ENCODE measurements at places on chromosomes 3 and 15. TPM values are rescaled to one million over a fixed set of nuclear protein-coding genes. Genes with fewer than 3 reads are reported as not detected.
A peak's percentile ranks its signal among the peaks of the same experiment; 100 is the strongest.

TRIM71 gene
- total RNA-seq = 61.3 TPM

PPM1L gene
- total RNA-seq = 30.1 TPM

CHRD gene
- total RNA-seq = 13.0 TPM

GOLGA8J gene
- not detected for total RNA-seq

ROPN1 gene
- total RNA-seq = not detected

- peaks cover 14% of the 10 kb centered on the region for H3K4me1 ChIP-seq
- H3K4me3 ChIP-seq = no peak overlapping the region
- H3K36me3 ChIP-seq = no peaks in the 10 kb centered on the region
- no peak overlapping the region for H3K27ac ChIP-seq
- no peak for DNase-seq
- no peaks in the 10 kb centered on the region for H3K27me3 ChIP-seq
These were observed 27.8 kb downstream of the SHQ1 start for GRCh38 chr3:72820415-72820814.

DNA sequence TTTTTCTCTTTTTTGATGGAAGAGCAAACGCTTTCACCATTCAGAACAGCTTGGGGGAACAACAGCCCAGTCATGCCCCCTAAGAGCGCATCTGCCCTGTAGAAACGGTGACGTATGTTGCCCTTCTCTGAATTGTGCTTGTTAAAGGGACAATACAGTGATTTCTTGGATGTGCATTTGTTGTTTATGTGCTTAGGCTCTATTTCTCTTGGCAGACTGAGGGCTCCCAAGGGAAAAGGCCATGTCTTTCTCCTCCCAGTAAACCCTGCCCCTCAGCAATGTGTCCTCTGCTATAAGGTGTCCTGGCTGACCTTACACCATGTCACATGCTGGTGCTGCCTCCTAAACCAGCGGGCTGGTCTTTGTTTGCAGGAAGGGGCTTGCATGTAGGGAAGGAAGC is 346.1 kb downstream of the EPHB1 start:
- H3K36me3 ChIP-seq = no peaks in the 10 kb centered on the region
- H3K4me1 ChIP-seq = no peaks in the 10 kb centered on the region
- H3K4me3 ChIP-seq = no peak overlapping the region
- DNase-seq = no peak
- no peak overlapping the region for H3K27ac ChIP-seq
- no peaks in the 10 kb centered on the region for H3K27me3 ChIP-seq

DNA sequence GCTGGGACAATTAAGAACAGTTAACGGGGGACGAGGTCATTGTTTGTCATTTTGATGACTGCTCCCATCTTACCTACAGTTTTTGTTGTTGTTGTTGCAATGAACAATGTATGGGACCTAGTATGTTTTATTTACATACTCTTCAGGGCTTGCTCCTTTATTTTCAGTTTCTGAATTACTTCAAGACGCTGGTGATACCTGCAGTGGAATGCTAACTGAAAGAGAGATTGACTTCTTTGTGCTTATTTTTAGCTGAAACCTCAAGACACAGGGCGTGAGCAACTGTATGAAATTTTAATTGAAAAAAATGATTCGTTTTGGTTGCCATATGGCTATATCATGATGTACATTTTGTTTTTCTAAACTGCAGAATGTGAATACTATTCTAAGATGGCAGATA is 297.9 kb downstream of the EDEM1 start:
- no peaks in the 10 kb centered on the region for H3K4me1 ChIP-seq
- H3K4me3 ChIP-seq = no peak overlapping the region
- no peaks in the 10 kb centered on the region for H3K36me3 ChIP-seq
- no peak for DNase-seq

DNA sequence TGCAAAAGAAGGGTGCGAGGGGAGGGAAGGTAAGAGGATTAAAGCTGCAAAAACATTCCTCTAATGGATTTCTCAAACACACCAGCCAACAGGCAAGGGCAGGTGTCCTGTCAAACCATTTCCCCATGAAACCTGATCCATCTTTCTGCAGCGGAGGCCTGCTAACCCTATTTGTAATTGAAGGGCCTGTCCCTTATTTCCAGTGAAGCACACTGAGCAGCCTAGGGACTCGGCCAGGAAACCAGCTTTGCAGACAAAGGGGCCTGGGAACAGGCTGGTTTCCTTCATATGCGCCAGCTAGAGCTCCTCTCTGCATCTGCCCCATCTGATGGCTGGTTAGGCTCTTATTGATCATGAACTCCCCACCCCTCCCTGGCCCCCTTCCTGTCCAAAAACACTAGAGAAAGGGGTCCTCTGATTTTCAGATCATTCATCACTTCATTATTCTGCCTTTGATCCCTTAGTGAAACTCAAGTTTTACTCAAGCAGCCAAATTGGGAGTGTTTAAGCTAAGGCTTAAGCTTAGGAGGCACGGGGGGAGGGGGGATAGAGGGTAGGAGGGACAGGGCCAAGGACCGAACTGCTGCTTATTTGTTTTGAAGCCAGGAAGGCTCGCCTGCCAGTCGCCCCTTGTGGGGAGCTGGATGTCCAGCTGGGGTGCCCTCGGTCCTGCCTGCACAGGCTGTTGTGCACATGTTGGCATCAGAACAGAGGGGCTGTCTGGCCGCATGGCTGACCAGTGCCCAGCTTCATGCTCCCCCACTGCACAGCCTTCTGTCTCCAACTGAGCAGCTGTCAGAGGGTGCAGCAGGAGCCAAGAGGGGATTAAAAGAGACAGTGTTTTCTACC is 53.1 kb downstream of the BOC start:
- H3K4me3 ChIP-seq = no peak overlapping the region
- peaks cover 3% of the 10 kb centered on the region for H3K27me3 ChIP-seq
- H3K27ac ChIP-seq = peak overlapping the region; percentile 11
- H3K36me3 ChIP-seq = peaks cover 3% of the 10 kb centered on the region

DNA sequence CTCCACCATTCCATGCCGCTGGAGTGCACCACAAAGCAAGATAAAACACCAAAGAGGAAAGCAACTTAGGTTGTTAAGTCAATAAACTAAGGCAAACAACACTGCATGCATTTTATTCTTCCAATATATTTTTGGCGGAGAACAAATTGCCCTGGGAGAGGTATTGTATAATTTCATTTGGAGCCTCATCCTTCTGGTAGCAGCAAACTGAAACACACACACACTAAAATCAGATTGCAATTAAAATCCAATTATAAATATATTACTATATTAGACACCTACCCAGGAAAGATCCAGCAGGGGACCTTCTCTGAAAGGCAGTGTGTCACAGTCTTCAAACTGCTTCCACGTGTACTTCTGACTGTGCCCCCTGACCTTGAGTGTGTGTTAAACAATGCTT is 102.3 kb downstream of the RORA start:
- peaks cover 39% of the 10 kb centered on the region for H3K27me3 ChIP-seq
- H3K36me3 ChIP-seq = no peaks in the 10 kb centered on the region
- H3K4me1 ChIP-seq = peaks cover 5% of the 10 kb centered on the region
- H3K27ac ChIP-seq = no peak overlapping the region
- no peak for DNase-seq

DNA sequence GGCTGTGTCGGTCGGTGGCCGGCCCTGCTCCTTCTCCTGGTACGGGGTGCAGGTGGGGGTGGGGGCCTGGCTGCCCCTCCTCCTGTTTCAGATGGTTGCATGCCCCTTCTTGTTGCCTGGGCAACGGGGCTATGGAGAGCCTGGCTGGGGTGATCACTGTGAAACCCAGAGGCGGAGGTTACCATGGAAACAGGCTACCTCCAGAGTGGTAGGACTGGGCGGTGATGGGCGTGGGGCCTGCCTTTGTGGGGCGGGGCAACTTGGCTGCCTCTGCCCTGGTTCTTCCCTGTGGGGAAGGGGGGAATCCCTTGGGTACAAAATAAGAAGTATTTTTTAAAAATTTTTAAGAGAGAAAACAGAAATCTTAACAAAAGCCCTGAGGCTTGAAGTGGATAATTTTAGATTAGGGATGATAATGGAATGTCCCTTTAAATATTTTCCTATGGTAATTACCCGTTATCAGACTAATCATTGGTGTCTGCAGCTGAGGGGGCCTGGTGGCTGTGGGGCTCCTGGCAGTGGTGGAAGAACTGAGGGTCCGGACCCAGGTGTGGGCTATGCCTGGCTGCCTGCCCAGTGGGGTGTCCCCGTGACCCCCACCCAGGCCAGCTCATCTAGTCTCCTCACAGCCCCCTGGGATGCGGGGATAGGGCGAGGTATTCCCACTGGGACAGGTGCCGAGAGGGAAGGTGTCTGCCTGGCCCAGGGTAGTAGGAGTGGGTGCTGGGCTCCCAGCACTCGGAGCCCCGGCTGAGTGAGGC is 32.5 kb downstream of the PLXNA1 start:
- H3K36me3 ChIP-seq = peaks cover 13% of the 10 kb centered on the region
- DNase-seq = no peak
- H3K27me3 ChIP-seq = no peaks in the 10 kb centered on the region

DNA sequence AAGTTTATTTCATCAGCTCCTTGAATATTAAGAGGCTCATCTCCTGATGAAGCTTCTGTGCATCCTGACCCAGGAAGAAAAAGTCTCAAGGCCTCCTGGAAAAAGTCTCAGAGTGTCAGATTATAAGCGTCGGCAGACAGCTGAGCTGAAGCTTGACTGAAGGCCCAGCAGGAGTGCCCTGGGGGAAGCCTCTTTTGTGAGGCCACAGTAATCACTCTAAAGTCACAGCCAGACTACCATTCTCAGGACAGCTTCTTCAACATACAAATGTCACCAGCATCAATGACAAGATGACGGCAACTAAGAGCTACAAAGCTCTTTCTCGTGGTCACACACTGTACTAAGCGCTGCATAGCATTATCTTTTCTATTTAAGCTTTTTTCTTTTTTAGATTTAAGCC is 72.7 kb upstream of the LRRN1 start:
- peaks cover 6% of the 10 kb centered on the region for H3K27me3 ChIP-seq
- H3K36me3 ChIP-seq = no peaks in the 10 kb centered on the region
- H3K27ac ChIP-seq = no peak overlapping the region
- no peaks in the 10 kb centered on the region for H3K4me1 ChIP-seq

DNA sequence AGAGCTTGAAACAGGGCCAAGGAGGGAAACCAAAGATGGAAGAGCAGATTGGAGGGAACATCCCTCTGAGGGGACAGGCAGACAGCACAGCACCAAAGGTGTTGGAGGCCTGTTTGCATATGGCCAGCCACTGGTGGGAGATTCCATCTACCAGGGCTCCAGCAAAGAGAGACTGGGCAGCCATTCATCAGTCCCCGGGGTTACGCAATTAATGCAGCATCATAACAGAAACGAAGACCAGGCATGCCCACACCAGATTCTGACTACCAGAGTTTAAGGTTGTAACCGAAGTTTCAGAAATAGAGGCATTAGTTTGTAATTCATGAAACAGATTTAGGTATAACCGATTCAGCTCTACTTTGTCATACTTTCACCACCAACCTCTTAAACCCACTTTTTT is 58.1 kb downstream of the COL8A1 start:
- no peaks in the 10 kb centered on the region for H3K27me3 ChIP-seq
- H3K4me3 ChIP-seq = no peak overlapping the region
- H3K27ac ChIP-seq = no peak overlapping the region

DNA sequence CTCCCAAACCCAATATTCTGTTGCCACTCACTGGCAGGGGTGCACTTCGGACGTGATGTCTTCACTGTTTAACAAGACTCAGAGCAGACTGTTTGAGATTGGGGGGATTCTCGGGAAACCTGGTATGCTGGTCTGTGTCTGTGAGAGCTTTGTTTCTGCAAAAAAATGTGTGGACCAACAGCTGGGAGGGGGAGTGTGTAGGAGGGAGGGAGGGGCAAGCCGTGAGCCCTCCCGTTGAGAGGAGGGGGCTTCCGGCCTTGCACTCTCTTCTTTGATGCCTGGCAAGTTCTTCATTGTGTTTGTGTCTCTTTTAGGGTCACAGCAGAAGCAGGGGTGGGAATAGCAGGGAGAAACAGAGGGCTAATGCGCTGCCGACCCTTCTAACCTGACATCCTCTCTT is 74.9 kb upstream of the NDN start:
- no peak overlapping the region for H3K27ac ChIP-seq
- no peak for DNase-seq
- H3K4me3 ChIP-seq = no peak overlapping the region
- no peaks in the 10 kb centered on the region for H3K36me3 ChIP-seq

DNA sequence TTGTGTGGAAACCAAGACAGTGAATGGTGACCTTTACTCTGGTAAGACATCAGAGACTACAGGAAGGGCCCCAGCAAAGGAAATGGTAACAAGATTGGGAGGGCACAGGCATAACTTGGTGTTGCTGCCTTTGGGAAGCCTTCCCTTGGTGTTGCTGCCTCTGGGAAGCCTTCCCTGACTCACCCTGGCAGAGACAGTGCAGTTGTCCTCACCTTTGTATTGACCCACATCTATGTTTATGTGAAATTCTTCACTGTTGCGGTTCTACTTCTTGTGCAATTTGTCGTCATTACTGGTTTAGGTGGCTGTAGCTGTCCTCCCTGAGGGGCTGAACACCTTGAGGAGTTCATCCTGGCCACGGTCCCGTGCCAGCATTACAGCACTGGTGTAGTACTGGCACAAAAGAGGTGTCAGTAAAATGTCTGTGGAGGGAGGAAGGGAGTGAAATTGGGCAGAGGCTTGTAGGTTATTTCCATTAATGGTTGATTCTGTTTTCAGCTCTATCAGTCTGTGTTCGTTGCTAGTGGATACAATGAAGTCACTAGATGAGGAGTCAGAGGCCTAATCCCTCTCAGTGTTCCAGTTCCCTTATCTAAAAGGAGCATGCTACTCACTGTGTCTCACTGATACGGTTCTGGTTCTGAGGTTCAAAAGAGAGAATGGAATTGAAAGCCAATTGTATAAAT is 21.6 kb downstream of the IFT122 start:
- H3K27me3 ChIP-seq = no peaks in the 10 kb centered on the region
- H3K27ac ChIP-seq = no peak overlapping the region
- H3K36me3 ChIP-seq = peaks cover 22% of the 10 kb centered on the region
- H3K4me1 ChIP-seq = peaks cover 3% of the 10 kb centered on the region

DNA sequence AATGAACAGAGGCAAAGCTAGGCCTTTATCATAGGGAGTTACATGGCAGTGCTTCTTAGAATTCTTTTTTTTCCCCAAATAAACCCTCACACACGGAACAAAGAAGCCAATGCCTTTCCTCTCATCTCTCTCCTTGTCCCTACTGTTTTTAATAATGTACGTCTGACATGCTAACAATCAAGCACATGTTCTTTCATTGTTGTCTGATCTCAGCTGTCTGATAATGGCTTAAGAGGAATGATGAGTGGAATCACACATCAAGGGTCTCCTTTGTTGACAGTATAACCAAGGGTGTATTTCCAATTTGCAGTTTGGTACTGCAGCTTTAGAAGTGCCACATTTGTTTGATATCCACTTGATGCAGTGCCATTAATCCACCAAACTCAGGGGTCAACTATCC is 34.8 kb upstream of the EPHA3 start:
- H3K36me3 ChIP-seq = no peaks in the 10 kb centered on the region
- no peak overlapping the region for H3K4me3 ChIP-seq
- no peaks in the 10 kb centered on the region for H3K27me3 ChIP-seq

GRCh38 chr3:192833177-192833890 is 84.3 kb downstream of the MB21D2 start:
- H3K36me3 ChIP-seq = peaks cover 1% of the 10 kb centered on the region
- no peak overlapping the region for H3K4me3 ChIP-seq
- H3K27ac ChIP-seq = no peak overlapping the region
- no peaks in the 10 kb centered on the region for H3K27me3 ChIP-seq
